ENCODE measurements at places on chromosomes 2 and 18.

- DNase-seq, result no peak
Observed at GRCh38 chr18:12867441-12868123, 16.5 kb downstream of the PTPN2 start.

GRCh38 chr2:213266421-213266820, 17.8 kb upstream of the SPAG16 start:
- DNase-seq, result no peak

GRCh38 chr2:84940088-84940470, 30.9 kb upstream of the KCMF1 start:
- no peak for DNase-seq

DNA sequence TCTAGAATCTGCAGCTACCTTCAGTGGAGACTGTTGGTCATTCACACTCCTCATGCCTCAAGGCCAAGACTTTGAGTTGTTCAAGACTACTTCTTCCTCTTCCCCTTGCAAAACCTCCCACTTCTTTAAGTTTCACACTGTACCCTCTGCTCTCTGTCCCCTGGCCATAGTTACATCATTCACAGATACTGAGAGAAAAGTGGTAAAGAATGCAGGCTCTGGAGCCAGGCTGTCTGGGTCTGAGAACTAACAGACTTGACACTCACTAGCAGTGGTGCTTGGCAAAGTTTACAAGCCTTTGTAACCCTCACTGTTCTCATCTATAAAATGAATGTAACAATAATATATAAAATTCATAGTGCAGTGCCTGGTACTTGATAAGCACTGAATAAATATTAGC, 61.8 kb downstream of the CDH20 start:
- no peak for DNase-seq

- DNase-seq, result no peak
Observed at GRCh38 chr2:168120730-168121129, 126.7 kb downstream of the STK39 start.

- no peak for DNase-seq
Observed at GRCh38 chr2:7899241-7899640, 782.6 kb upstream of the ID2 start.

DNA sequence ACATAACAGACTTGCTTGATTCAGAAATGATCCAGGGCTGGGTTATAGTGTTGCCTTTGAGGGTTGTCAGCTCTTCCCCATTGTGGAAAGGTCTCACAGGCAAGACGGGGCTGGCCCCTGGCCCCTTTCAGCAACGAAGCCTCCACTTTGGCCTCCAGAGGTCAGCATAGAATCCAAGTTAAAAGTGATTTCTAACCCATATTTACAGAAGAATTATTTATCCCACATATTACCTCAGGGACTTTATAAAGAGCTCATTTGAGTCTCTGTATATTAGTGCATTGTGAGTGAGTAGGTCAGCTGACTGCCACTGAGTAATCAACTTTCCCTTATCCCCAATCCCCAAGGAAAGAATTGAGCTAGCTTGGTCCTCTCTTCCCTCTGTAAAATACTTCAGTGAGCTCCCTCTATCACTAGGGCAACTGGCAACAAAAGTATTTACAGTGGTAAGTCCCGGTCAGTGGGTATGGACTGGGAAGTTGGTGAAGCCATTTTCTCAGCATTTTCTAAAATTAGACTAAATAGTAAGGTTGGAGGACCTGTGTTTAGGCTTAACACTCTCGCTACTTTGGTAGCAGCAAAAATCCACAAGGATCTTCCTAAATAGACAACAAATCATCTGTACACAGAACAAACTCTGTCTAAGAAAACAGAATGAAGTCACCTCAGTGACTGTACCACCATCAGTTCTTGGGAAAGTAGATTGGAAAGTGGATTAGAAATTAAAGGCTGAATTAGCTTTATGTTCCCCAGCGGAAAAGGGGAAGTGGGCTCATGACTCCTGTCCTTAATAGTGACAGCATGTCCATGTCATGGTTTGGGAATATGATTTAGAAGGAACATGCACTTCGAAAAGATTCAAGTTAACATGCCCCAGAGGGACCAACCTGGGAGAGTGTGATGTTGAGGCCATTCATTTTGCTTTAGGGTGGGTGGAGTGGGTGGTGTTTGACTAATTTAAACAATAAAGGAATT, 171.0 kb upstream of the SIX3 start:
- no peak for DNase-seq

DNA sequence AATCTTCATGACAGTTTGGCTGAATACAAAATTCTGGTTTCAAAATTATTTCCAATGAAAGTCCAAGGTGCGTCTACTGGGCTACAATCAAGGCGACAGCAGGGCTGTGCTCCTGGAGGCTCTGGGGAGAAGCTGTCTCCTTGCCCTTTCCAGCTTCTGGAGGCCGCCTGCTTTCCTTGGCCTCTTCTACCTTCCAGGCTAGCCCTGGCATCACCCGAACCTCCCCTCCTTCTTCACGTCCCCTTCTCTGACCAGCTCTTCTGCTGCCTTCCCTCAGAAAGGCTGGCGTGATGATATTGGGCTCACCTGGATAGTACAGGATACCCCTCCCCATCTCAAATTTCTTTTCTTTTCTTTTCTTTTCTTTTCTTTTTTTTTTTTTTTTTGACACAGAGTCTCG, 115.5 kb downstream of the KCNF1 start:
- DNase-seq, result no peak

DNA sequence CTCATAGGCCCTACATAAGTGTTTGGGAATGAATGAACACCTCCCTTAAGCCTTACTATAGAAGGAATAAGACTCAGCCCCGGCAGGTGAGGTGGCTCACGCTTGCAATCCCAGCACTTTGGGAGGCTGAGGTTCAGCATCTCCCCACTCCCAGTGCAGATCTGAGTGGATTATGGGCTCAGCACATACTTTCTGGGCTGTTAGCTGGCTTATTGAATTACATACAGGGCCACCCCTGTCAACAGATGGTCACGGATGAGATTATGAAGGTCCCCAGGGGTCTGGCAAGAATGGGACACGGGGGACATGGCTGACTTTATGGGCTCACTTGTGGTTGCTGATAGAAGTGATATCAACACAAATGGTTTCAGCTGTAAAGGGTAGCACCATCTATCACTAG, 322.3 kb downstream of the TSN start:
- no peak for DNase-seq

DNA sequence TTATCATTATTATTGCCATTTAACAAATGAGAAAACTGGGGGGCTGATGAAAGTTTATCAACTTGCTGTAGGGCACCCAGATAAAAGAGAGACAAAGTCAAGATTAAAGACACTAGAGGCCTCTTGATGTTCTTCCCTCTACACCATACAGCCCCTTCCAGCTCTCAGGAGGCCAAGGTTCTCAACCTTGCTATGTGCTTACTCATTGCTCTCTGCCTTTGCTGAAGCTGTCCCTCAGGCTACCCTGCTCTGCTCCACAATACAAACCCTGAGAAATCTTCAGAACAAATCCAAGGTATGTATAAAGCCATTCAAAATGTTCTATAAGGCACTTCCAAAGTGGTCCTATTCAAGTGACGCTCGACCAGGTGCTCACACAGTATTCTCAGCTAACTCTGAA, 329.9 kb upstream of the TNP1 start:
- DNase-seq, result no peak
